Suppressor macrophage treated with lipopolysaccharide for 4 hours (primary cell): ENCODE measurements at places on chromosomes 1 and 21.
A peak's percentile ranks its signal among the peaks of the same experiment; 100 is the strongest.

DNA sequence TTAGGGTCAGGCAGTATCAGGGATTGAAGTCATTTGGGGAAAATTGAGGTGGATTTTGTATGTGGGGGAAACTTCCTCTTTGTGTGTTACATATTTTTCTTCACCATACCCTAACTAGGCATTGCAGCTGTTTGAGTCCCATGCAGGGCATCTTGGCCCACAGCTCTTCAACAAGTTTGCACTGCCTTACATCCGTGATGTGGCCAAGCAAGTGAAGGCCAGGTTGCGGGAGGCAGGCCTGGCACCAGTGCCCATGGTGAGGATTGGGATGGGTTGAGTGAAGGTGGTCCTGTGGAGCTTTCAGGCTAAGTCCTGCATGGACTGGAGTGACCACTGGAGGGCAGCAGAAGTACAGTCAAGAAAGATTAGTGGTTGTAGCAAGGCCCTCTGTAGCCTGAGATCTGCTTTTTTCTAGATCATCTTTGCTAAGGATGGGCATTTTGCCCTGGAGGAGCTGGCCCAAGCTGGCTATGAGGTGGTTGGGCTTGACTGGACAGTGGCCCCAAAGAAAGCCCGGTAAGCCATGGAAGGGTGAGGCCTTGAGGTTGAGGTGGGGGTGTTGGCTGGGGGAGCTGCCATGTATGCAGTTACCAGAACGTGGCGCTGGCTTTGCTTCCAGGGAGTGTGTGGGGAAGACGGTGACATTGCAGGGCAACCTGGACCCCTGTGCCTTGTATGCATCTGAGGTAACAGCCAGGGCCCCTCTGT, 2.4 kb downstream of the UROD start:
- peak; percentile 84 for DNase-seq

DNA sequence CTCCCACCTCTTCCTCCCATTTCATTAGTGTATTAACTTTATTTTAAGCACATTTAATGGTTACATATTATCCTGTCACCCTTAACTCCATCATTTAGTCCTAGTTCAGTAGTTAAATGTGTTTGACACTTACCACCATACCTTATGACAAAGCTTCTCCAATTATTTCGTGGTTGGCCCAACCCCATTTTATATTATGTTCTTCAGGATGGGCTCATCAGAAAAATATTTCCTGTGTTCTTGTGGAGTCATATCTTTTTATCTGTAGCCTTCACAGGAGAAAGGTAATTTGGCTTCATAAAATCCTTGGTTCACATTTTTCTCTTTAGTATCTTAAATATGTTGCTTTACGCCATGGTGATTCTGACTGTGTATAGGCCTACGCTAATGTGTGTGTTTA, 142.3 kb upstream of the COL6A1 start:
- DNase-seq: no peak

DNA sequence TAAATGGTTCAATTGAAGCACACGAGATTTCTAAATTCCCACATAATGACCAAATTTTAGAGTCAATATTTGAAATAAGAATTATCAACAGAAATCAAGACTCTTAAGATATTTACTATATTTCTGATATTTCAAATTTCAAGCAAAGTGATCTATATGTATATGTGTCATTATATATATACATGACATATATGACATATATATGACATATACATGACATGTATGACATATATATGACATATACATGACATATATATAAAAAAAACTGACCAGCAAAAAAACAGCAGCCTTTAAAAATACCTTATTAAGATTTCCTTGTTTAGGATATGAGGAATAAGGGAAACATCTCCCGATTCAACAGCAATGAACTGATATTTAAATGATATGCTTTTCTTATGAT, 266.2 kb downstream of the FAF1 start:
- DNase-seq: no peak

- no peak for DNase-seq
Observed at GRCh38 chr1:54300401-54300800, 100.4 kb downstream of the MRPL37 start.

DNA sequence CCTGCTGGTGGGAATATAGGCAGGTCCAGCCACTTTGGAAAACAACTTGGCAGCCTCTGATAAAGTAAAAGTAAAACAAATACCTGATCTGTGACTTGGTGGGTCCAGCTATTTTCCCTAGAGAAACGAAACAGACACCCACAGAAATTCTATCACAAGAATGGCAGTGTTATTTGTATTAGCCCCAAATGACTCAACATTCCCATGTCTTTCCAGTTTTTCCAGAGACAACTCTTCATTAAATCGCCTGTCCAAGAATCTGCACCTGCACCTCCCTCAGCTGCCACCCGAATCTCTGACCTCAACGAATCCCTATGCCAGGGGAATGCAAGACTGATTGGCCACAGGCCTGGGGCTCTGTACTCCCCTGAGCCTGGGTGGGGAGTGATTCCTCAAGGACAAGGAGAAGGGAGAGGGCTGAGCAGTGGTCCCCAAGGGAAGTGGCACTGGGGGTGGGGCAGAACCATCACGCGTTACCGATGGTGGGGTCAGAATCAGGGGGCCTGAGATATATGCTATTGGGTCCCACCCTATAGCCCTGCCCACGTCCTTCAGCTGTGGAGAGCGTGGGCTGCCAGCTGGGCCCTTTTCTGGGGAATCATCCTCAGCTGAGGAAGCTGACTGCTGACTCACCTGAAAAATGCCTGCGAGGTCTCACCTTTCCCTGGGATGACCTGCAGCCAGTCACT, 553.0 kb downstream of the PTPRU start:
- no peak for DNase-seq

DNA sequence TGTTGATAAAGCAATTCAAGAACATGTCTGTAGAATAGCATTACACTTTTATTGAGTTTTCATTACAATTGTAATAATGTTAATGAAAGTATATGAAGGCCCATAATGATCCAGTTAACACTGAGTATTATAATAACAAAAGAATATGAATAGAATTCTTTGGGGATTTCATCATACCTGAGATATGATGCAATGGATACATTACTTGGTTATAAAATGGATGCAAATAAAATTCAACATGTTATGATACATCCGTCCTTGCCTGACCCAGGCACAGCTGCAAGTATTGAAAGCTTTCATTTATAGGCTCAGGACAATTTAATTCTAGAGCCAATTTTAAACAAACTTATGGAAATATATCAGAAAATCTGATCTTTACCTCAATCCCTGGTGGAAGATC, 8.2 kb upstream of the KCNA3 start:
- DNase-seq: no peak

DNA sequence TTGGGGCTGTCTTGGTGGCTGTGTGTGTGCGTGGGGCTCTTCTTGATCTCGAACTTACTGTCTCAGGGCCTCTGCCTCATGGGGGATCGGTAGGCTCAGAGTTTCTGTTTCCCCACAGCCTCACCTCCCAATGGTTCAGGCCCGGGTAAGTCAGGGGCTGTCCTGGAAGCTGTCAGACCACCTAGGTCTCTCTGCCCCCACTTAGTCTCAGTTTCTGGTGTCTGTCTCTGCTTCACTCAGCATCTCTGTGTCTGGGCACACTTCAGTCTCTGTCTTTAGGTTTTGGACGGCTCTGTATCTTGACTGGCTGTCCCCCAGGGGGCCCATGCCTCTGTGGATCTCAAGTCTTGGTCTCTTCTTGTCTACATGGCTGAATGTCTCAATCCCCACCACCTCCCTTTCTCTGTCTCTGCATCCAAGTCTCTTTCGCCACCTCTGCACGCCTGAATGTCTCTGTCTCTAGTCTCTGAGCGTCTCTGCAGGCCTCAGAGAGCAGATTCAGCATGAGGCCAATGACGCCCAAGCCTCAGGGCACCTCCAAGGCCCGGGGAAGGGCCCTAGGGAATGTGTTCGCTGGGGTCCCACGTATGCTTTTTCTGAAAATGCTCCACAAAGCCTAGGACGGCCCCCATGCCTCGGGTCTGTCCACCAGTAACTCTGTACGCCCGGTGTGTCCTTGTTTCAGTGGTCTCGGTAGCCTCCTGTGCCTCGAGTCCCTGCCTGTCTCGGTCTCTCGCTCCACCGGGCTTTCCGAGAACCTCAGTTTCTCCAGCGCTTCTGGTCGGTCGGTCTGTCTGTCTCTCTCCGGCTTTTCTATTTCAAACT, 818 bp downstream of the FHL3 start:
- peak; percentile 19 for DNase-seq

- no peak for DNase-seq
Observed at GRCh38 chr1:231220801-231221200, 20.2 kb upstream of the GNPAT start.

DNA sequence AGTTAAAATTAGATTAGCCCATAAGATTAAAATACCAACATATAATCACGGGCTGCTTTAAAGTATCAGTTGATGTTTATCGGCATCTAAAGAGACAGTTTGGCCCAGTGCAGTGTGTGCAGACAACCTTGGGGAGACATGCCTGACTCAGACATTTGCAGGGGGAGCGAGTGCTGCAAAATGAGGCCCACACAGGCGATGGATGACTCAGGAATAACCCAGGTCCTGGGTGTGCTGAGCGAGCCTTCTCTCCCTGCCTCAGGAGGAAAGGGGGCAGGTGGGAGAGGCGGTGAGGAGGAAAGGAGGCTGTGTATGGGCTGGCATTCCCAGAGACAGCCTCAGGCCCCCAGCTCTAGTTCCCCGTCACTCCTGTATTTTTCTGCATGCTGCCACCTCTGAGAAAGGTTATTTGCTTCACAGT, 9.0 kb downstream of the SLC9A1 start:
- DNase-seq: no peak
